Smooth muscle cell of trachea (primary cell): ENCODE measurements at places on chromosomes 1 and 21. TPM values are rescaled to one million over a fixed set of nuclear protein-coding genes. Genes with fewer than 3 reads are reported as not detected.

OR2M3 gene
- total RNA-seq = not detected in 2 replicates

ADAMTSL4 gene
- total RNA-seq = 21.5 and 30.8 TPM in 2 replicates

FH gene
- total RNA-seq = 91.5 and 162 TPM in 2 replicates

CNR2 gene
- total RNA-seq = not detected in 2 replicates

TFF3 gene
- total RNA-seq = 0.17 and 0.29 TPM in 2 replicates

ADAMTS1 gene
- total RNA-seq = 171 and 183 TPM in 2 replicates

SYT6 gene
- not detected in 2 replicates for total RNA-seq

C1orf50 gene
- total RNA-seq = 4.4 and 4.5 TPM in 2 replicates

SNX27 gene
- 38.3 and 38.5 TPM in 2 replicates for total RNA-seq

DMBX1 gene
- not detected in 2 replicates for total RNA-seq

OR6K3 gene
- under 0.01 TPM in 1 of 2 replicates, not detected in the other for total RNA-seq

CR2 gene
- total RNA-seq = under 0.01 TPM in 1 of 2 replicates, not detected in the other

ACKR1 gene
- total RNA-seq = not detected in 2 replicates

GBP1 gene
- 25.5 and 38.5 TPM in 2 replicates for total RNA-seq

CD101 gene
- 0.29 and 0.66 TPM in 2 replicates for total RNA-seq

RRP15 gene
- total RNA-seq = 4.0 and 6.8 TPM in 2 replicates

RHOC gene
- 506 and 567 TPM in 2 replicates for total RNA-seq

LCE2A gene
- total RNA-seq = not detected in 2 replicates

RNF187 gene
- total RNA-seq = 58.5 and 112 TPM in 2 replicates

RORC gene
- total RNA-seq = under 0.01 and 0.15 TPM in 2 replicates

FAAH gene
- 0.15 and 1.8 TPM in 2 replicates for total RNA-seq

IFNAR1 gene
- total RNA-seq = 23.9 and 27.5 TPM in 2 replicates

H3-3A gene
- total RNA-seq = 75.1 and 150 TPM in 2 replicates

PKLR gene
- under 0.01 TPM in 1 of 2 replicates, not detected in the other for total RNA-seq

PTAFR gene
- under 0.01 and 0.15 TPM in 2 replicates for total RNA-seq

MYOG gene
- total RNA-seq = not detected in 2 replicates

LYPD8 gene
- not detected in 2 replicates for total RNA-seq

KCNJ6 gene
- not detected in 2 replicates for total RNA-seq

HMCN1 gene
- 7.4 and 10.9 TPM in 2 replicates for total RNA-seq

NPR1 gene
- total RNA-seq = 0.58 and 2.6 TPM in 2 replicates

CFHR1 gene
- 0.50 TPM in 1 of 2 replicates, not detected in the other for total RNA-seq

HYI gene
- 20.2 and 31.3 TPM in 2 replicates for total RNA-seq

SASS6 gene
- 0.83 and 3.6 TPM in 2 replicates for total RNA-seq

CADM3 gene
- total RNA-seq = not detected in 2 replicates

CHIA gene
- not detected in 2 replicates for total RNA-seq

PAX7 gene
- not detected in 2 replicates for total RNA-seq

S100A3 gene
- 2.8 and 8.6 TPM in 2 replicates for total RNA-seq

COL9A2 gene
- total RNA-seq = 2.5 and 7.1 TPM in 2 replicates

MUL1 gene
- total RNA-seq = 26.3 and 33.2 TPM in 2 replicates

CHRNB2 gene
- under 0.01 TPM in 1 of 2 replicates, not detected in the other for total RNA-seq

TRIM58 gene
- total RNA-seq = under 0.01 TPM in 1 of 2 replicates, not detected in the other

ADGRB2 gene
- 7.4 and 25.0 TPM in 2 replicates for total RNA-seq

SHE gene
- under 0.01 and 0.15 TPM in 2 replicates for total RNA-seq

LGR6 gene
- total RNA-seq = not detected in 2 replicates

ADSS2 gene
- 41.2 and 42.6 TPM in 2 replicates for total RNA-seq

RAP1GAP gene
- 0.15 and 0.17 TPM in 2 replicates for total RNA-seq

GUCA2B gene
- total RNA-seq = not detected in 2 replicates

LCE1E gene
- not detected in 2 replicates for total RNA-seq

COL6A1 gene
- 1,502 and 2,913 TPM in 2 replicates for total RNA-seq
